ENCODE measurements at places on chromosomes 3 and 15. TPM values are rescaled to one million over a fixed set of nuclear protein-coding genes. Genes with fewer than 3 reads are reported as not detected.
A peak's percentile ranks its signal among the peaks of the same experiment; 100 is the strongest.

DNA sequence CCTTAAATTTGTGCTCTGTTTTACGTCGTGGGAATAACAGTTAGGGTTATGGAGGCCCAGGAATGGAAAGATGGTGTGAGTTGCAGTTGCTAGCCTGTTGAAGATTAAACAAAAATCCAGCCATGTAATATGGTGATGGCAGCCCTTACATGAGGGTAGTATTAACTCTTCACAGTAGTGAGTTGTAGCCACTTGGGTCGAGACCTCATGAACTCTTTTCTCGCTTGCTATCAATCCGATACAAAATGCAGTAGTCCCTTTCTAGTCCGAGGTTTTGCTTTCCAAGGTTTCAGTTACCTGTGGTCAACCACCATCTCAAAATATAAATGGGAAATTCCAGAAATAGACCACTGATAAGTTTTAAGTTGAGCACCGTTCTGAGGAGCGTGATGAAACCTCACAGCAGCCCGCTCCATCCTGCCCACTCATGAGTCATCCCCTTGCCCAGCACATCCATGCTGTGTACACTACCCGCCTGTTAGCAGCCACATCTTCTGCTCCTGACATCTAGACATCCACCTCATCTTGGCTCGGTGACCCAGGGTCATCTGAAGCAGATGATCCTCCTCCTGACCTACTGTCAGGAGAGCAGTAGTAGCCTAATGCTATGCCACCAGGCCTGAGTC is 177.9 kb downstream of the CDIN1 start:
- DNase-seq = no peak

- no peak for DNase-seq
Measured at GRCh38 chr3:146152834-146153233, 8.2 kb downstream of the PLOD2 start.

GRCh38 chr15:90305932-90306331 is 40.5 kb downstream of the NGRN start:
- no peak for DNase-seq

- no peak for DNase-seq
Measured at GRCh38 chr3:162391301-162391700, 894.7 kb downstream of the OTOL1 start.

- DNase-seq = no peak
Measured at GRCh38 chr3:189277711-189278110, 105.9 kb downstream of the TPRG1 start.

ATP13A5 gene
- total RNA-seq = not detected

DNA sequence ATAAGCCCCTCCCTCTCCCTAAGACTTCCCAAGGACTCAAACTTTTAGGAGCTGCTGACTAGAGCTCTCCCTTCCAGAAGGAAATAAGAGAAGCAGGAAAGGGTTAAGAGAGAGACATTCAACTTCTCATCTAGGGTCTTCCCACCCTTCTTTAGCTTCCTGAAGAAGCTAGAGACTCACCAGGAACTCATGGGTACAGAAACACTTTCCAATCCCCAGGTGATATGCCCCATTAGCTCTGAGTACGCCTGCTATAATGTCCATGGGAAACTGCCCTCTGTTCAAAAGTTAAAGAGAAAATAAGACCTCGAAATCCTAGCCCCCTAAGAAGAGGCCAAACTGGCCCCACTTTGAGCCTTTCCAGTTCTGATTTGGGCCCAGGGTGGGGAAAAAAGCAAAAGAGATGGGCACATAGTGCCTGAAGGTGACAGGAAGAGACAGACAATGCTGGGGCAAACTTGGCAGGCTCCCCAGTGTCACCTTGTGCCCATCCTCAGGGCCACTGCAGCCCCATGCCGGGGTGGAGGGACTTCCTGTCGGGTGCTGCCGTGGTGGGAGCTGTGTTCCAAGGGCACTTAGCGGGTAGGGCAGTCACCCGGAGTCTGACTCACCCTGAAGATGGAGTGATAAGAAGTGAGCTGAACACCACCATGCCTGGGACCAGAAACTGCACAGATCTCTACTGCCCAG is 29.5 kb downstream of the CCDC12 start:
- DNase-seq = peak; percentile 65

GRCh38 chr3:97910931-97911351 is 61.3 kb downstream of the RIOX2 start:
- peak; percentile 41 for DNase-seq

- DNase-seq = no peak
Measured at GRCh38 chr3:64408770-64409169, 183.5 kb upstream of the PRICKLE2 start.

DNA sequence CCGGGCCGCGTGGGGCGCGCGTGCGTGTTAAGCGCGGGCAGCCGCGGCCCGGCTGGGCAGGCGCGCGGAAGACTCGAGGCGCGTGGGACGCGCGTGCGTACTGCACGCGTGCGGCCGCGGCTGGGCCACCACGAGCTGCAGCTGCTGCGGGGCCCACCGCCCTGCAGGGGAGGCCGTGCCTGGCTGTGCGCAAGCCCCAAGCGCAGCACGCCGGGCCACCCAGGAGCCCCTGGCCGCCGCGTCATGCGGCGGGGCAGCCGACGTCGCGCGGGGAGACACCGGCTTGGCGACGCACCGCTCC is 590 bp upstream of the TRIM71 start:
- no peak for DNase-seq

- peak; percentile 42 for DNase-seq
Measured at GRCh38 chr15:21260966-21261395, 179.3 kb downstream of the POTEB3 start.

DNA sequence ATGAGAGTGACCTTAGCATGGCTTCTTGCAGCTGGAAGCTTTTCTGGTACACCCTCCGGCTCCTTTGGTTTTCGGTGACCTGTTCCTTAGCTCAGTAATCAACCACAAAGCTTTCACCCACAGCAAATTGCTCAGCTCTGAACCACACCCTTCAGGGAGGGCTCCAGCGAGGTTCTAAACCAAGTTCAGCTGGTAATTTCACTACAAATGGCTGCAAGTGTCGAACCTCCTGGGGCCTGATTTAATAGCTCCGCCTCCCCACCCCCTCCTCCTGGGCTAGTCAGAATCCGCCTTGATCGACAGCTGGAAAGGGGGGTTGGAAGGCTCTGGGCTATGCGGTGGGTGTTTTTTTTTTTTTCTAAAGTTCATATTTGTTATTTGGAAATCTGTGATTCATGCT is 150.9 kb upstream of the MCTP2 start:
- peak; percentile 68 for DNase-seq

SLC22A13 gene
- total RNA-seq = not detected

TICRR gene
- total RNA-seq = 0.05 TPM

FANCD2OS gene
- not detected for total RNA-seq

- DNase-seq = no peak
Measured at GRCh38 chr3:134471521-134472193, 14.1 kb downstream of the ANAPC13 start.

TMEM40 gene
- total RNA-seq = 5.6 TPM

CDCP1 gene
- total RNA-seq = 0.38 TPM

DNA sequence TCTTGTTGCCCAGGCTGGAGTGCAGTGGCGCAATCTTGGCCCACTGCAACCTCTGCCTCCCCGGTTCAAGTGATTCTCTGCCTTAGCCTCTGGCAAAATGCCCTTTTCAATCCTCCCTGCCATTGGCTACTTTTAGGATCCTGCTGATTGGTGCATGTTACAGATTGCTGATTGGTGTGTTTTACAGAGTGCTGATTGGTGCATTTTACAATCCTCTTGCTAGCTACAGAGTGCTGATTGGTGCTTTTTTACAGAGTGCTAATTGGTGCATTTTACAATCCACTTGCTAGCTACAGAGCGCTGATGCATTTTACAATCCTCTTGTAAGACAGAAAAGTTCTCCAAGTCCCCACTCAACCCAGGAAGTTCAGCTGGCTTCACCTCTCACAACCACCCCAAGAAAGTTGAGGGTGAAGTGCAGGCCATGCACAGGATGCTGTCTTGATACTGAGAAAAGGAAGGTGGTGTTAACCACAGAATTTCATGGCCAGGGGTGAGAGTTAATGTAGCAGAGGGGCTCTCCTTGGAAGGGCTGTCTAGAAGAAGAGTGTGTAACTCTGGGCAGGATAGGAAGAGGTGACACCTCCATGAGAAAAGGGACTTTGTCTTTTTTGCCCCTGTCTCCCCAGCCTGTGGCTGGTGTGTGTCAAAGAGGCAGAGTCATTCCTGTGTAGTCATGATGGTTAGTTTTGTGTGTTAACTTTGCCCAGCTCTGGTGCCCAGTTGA is 145.9 kb downstream of the APBA2 start:
- no peak for DNase-seq

GRCh38 chr15:29636140-29636539 is 186.1 kb downstream of the TJP1 start:
- DNase-seq = no peak

GRCh38 chr15:25582886-25583285 is 144.1 kb upstream of the UBE3A start:
- DNase-seq = no peak

- DNase-seq = no peak
Measured at GRCh38 chr3:177307826-177308225, 110.5 kb upstream of the TBL1XR1 start.

GRCh38 chr3:62525281-62525680 is 151.9 kb upstream of the FEZF2 start:
- no peak for DNase-seq

DNA sequence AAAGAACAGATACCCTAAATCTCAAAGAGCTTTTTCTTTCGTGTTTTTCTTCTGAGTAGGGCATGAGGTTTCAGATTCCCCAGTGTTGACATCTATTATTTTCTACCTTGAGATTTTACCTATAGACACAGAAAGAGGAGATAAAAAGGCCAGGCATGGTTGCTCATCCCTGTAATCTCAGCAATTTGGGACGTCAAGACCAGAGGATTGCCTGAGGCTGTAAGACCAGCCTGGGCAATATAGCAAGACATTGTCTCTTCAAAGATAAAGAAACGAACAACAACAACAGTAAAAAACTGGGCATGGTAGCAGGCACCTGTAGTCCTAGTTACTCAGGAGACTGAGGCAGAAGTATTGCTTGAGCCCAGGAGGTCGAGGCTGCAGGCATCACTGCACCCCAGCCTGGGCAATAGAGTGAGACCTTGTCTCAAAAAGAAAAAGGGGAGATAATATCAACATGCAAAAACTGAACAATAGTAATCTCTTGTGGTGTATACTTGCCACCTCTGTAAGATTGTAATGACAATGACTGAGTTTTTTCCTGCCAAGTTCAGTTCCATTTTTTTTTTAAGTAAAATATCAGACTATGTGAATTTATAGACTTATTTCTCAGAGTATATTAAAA is 71.3 kb downstream of the MBNL1 start:
- no peak for DNase-seq

GOLGA6D gene
- total RNA-seq = not detected

PLA2G4F gene
- 4.6 TPM for total RNA-seq

GRCh38 chr3:151296226-151296625 is 17.9 kb upstream of the P2RY14 start:
- no peak for DNase-seq

THPO gene
- 0.11 TPM for total RNA-seq

DNA sequence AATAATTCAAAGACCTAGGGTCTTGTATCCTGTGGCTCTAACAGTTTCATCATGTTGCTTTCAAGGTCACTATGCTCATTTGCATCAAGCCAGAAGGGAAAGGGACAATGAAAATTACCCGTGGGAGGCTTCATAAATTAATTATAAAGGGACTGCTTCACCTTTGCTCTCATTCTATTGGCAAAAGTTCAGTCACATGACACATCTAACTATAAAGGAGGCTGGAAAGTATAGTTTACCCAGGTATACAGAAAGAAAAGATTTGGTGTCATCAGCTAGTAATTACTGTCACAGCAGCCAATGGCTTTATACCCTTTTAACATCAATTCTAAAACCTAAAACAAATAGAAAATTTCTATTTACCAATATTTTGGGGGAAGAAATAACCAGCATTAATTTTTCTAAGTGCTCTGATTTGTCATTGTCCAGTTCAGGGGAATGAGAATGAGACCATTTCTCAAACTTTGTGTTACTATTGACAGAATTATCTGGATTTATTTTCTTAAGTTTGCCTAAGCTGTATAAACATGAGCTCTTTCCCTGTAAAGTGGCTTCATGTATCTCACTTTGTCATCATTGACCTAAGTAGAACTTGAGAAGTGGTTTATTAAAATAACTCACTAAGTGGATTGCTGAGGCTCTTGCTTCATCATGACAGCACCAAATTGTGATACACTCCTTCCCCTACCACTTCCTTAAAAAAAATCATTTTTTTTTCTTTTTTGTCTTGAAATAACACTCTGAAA is 257.7 kb upstream of the PEX5L start:
- DNase-seq = no peak

FSTL1 gene
- 209 TPM for total RNA-seq

DNA sequence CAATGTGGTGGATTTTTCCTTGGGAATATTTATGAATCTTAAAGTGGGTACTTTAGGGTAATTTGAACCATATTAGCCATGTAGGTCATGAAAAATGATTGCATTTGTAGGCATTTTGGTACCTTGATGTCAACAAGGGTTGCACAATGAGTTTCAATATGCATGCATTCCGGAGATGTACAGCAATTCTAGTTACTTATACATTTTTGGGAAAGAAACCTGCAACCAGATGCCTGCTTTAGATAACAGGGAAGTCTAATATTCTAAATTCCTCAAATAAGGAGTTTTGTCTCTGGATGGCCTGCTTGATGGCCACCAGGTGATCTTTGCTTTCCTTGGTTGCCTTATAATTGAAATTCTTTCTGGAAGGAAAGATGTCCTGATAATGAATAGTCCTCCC is 240.5 kb upstream of the SETMAR start:
- no peak for DNase-seq

DNA sequence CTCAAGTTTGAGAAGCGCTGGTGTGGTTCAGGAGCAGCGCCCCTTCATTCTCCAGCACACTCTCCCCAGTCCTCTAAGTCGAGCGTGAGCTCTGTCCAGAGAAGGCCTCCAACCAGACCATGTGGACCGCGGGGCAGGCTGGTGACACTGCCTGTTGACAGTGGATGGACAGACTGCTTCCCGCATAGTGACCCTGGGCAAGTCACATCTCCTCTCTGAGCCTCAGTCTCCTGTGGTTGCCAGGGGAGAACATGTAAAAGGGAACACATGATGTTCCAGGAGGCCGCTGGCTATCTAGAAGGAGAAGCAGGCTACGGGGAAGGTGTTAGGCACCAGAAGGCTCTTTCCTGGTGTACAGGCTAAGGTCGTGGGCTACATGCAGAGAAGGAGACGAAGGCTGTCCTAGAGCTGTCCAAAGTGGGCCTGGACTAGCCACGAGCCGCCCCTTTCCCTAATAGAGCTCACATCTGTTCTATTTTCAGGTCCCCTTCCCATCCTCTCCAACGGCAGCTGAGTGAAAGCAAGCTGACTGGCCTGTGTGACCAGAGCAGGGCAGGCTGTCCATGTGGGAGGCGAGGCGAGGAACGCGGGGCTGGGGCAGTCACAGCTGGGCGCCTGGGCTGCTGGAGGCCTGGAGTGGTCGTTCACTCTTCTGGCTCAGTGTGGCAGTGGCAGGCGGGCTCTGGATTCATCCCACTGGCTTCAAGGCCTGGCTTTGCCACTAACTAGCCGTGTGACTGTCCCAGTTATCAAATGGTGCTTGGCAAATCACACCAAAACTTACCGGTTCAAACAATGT is 11.1 kb downstream of the ISG20 start:
- no peak for DNase-seq

DNA sequence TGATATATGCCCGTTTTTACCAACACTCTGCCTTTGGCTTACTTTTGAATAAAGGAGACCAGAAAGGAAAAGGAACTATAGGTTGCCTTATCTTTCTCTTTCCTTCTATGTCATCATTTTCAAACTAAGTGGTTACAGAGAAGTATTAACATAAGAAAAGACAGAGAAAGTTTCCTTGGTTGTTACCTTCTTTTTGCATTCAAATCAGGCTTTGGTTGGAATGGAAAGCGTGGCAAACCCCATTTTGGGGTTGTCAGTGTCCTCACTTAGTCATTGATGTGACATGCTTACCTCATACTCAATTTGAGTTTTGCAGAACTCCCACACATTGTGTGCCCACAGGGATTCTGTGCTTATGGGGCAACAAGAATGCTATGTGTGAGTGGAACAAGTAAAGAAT is 3.7 kb upstream of the THRB start:
- DNase-seq = no peak

All from Right ventricle myocardium superior (tissue), 1 donor.